AML-193 (cell line): ENCODE measurements at places on chromosomes 6 and 20.

- no peak for DNase-seq
These were observed 85.8 kb downstream of the LYRM4 start for GRCh38 chr6:5174756-5175549.

- DNase-seq, result peak; percentile 43
These were observed 128.0 kb downstream of the PHACTR1 start for GRCh38 chr6:12844284-12845223.

- no peak for DNase-seq
These were observed 140.1 kb upstream of the LRFN2 start for GRCh38 chr6:40727271-40727670.

- no peak for DNase-seq
These were observed 62.5 kb upstream of the LOC128125822 start for GRCh38 chr6:63509652-63510352.

DNA sequence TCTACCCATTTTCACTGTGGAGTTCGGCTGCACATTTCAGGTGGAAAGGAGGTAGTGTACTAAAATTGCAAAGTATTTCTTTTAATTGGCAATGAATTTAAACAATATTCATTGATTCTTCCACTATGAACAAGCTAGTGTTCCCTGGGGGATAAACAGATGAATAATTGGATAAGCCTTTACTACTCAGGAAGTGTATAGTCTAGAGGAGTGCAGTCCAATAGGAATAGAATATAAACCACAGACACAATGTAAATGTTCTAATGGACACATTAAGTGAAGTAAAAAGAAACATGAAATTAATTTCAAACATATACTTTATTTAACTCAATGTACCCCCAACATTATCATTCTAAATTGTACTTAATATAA, 28.7 kb downstream of the SGK1 start:
- no peak for DNase-seq

GRCh38 chr6:152161501-152161900, 354.0 kb downstream of the ESR1 start:
- DNase-seq, result no peak

DNA sequence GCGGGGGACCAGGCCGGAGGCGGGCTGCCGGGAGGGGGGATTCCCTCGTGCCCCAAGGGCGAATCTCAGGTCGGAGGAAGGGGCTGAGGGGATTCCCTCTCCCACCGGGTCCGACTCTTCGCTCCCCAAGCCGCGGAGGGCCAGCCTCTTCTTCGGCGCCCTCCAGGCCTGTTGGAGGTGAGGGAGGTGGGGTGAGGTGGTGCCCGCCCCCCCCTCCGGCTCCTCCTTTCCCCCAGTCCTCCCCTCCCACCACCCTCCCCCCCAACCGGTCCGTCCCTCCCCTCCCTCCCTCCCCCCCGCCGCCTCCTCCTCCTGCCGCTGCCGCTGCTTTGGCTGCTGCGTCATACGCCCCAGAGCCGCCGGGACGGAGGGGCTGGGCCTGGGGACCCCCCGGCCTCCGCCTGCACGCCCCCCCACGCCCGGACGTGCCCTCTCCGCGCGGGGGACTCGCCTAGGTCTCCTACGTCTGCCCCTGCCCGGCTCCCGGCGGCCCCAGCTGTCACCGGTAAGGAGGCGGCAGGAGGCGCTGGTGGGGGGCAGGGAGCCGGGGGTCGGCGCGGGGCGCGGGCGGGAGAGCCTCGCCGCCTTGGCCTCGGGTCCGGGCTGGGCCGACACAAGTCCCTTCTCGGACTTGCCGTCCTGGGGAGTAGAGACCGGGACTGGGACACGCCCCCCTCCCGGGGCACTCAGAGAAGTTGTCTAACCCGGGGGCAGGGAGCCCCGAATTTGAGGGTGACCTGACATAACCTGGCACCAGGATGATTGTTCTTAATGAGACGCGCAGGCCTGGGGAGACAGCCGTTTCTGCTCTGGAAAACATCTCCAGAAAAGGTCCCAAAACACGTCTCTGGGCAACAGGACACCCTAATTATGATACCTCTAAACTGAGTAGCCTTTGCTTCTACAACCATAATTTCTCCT, at the start of gene PHF1:
TSS of gene PHF1 (plus strand) at position 304 of the 921 bp plus-strand sequence. CDS start 1,250 bp downstream, outside the sequence.
- peak; percentile 79 for DNase-seq

- no peak for DNase-seq
These were observed 97.7 kb upstream of the KCNQ5 start for GRCh38 chr6:72524011-72524645.

DNA sequence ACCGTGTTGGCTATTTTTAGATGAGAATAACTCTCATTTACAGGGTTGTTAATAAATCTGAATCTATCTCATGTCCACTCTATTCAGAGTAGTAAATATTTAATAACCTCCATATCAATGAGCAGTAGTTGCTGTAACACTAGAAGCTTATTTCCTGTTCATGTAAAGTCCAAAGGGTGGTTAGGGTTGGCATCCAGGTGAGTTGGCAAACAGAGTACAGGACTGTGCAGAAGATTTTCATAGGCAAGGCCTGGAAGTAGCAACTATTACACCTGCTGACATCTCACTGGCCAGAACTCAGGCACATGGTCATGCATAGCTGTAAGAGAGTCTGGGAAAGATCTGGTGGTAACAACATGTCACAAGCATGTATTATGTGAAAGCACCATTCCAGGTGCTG, 147.5 kb downstream of the PHF3 start:
- no peak for DNase-seq

GRCh38 chr6:49300443-49300842, 162.6 kb downstream of the MMUT start:
- DNase-seq, result no peak

DNA sequence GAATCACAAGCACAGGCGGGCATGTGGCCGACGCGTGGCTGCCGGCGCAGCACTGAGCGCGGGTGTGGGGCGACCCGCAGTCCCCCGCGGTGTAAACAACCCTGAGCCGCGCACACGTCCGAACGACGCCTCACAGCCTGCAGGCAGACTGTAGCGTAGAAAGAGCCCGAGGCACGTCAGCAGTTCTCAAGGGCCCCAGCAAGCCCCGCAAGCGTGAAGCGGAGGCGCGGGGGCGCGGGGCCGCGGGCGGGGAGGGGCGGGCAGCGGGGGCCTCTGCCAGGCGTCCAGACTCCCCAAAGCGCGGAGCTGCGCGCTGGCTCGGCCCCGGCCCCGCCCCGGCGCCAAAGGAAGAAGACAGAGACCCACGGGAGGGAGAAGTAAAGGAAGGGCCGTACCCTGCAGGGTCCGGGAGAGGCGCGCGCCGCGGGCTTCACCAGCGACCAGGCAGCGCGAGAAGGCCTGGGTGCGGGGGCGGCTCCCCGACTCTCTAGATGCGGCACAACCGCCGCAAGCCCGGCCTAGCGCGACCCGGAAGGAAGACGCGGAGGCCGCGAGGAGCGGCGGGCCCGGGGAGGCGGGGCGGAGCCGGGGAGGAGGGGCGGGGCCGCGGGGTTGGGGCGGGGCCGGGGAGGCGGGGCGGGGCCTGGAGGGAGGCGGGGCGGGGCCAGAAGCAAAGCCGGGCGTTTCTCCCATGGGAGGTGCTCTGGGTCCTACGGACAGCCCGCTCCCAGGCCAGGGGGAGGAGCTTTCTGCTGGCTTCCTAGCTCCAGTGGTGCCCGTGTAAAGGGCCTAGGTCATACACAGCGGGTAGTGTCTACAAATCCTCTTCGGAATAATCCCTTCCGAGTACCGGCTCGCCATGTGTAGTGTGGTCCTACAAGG, at the start of gene FBXL4:
TSS of gene FBXL4 (minus strand) at position 536 of the 882 bp plus-strand sequence. CDS start 20,958 bp downstream, outside the sequence.
- peak; percentile 94 for DNase-seq

GRCh38 chr20:49230561-49231133, 11.4 kb downstream of the DDX27 start:
- DNase-seq, result peak; percentile 28

DNA sequence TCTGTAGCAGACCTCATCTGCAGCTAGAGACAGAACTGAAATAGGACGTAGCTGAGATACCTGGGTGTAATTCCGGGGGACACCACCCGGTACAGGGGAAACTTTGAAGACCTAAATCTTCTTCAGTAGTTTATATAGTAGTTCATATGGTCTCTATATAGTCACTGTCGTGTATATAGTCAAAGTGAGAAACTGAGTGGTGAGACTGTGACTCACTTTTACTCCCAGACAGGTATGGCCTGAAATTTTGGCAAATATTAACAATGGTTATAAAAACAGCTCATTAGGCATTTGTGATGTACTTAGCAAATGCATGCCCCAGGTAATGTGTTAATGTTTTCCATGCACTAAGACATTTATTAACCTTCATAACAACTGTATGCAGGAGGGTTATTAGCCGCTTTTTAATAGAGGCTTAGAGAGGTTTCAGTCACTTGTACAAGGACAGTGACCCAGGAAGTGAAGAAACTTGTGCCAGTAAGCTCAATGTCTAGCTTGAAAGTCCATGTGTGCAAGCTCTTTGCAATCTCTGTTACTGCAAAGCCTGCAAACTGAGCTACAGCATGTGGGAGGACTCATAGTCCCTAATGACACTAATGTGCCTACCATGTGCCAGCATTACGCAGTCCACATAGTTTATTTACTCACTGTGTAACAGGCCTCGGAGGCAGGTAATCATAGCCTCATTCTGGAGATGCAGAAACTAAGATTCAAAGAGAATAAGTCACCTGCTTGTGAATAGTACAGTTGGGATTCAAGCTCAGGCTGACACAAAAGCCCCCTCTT, 165.4 kb upstream of the CHD6 start:
- no peak for DNase-seq

- peak; percentile 93 for DNase-seq
These were observed 31.5 kb upstream of the TGM2 start for GRCh38 chr20:38196592-38196991.
